ENCODE measurements at places on chromosomes 4 and X.

GRCh38 chr4:154927126-154927680, 146.1 kb downstream of the RBM46 start:
- no peak for DNase-seq

DNA sequence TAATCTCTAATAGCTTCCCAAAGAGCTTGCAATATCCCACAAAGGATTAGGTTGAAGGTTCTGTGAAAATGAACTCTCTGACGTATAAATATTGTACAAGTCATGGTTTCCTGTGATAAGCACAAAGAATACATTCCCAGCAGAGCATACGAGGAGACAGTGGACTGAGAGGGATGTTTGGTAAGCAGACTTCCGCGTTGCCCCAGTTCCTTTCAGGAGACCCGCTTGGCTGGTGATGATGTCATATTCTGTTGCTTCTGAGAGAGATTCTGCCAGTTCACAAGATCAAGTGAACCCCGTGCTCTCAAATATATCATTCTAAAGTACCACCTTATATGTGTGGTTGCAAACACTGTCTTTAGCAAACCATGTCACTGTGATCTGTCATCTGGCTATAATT, 323.9 kb upstream of the CASK start:
- no peak for DNase-seq

- no peak for DNase-seq
Observed at GRCh38 chr4:53886090-53886489, 178.3 kb downstream of the CHIC2 start.

- DNase-seq = no peak
Observed at GRCh38 chr4:27006646-27007045, 146.0 kb downstream of the STIM2 start.

DNA sequence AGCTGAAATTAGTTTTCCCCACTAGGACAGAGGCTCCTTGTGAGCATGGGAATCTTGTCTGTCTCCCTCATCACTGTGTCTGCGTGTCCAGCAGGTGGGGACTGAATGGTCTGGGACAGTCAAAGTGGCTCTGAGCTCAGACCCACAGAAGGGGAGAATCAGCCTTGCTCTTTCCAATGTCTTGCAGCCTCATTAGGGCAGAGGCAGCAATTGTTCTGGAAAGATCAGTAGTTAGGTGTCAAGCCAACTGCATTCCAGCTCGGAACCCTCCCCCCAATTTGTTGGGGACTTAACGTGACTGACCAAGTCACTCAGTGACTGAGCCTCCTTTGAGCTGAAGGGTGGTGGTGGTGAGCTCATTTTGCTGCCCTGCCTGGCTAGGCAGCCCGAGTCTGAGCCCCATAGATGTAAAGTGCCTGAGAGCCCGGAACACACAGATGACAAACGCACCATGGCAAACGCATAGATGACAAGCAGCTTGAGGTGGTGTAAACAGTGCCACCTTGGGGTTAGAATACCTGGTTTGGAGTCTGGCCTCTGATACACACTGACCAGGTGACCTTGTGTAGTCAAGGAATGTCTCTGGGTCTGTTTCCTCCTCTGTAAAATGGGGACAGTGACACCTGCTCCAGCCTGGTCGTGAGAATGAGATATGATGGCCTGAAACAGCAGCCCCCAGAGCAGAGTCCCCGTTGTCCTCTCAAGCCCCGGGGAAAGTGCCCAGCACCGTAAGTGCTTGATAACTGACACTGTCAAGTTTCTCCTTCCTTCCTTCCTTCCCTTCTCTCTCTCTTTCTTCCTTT, 2.7 kb upstream of the SORCS2 start:
- DNase-seq = no peak

GRCh38 chr4:124918559-124919122, 206.1 kb upstream of the ANKRD50 start:
- DNase-seq = no peak

DNA sequence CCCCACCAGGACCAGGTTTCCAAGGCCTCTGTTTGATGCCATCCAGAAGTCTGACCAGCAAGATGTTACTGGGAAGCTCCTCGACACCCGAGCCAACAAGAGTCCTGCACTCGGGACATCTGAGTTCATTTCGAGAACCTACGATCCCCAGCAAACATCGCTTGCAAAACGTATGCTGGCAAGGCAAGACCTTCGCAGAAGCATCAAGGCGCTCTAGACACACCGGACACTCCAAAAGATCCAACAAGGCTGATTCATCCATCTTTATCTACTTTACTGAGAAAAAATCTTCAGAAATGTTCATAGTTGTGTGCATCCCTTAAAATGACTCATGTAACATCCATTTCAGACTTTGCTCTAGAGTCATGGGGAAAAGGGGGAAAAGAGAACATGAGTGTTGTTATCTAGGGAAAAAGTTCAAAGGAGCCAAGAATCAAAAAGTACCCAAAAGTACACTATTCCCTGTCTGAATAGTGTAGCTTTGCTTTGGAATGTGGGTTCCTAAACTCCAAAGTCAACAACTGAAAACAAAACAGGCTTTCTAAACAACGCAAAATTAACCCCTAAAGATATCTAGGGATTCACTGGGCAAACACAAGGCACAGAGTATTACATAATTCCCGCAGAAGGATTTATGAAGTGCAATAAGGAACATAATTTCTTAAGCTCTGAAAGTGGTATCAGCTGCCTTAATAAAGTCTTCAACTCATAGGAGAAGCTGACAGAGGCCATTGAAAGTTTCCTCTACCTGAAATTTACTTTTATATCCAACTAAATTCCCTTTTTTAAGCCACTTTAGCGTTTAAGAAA, 1.6 kb downstream of the SH3RF1 start:
- peak; percentile 74 for DNase-seq

- DNase-seq = no peak
Observed at GRCh38 chrX:85870585-85870984, 176.8 kb downstream of the CHM start.

DNA sequence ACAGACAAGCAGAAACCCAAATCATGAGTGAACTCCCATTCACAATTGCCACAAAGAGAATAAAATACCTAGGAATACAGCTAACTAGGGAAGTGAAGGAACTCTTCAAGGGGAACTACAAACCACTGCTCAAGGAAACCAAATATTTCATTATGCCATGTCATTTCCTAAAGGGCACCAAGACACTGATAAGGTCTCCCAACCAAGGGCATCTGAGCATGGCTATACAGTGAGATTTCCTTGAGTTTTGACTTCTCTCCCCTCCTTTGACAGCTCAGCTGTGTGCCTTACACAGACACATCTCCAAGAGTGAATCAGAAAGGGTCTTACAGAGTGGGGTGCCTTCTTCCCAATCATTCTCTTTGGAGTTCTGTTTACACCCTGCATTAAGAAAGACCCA, 40.4 kb downstream of the PCDH7 start:
- no peak for DNase-seq

GRCh38 chr4:109126856-109127255, 175.6 kb downstream of the COL25A1 start:
- DNase-seq = no peak

GRCh38 chrX:108439426-108439942, at the start of gene COL4A5:
Gene COL4A5 (plus strand): TSS chrX:108439838. CDS start chrX:108440126, 288 bp downstream.
- DNase-seq = peak; percentile 83

GRCh38 chr4:180618396-180618795, 1624.8 kb upstream of the TENM3 start:
- no peak for DNase-seq

DNA sequence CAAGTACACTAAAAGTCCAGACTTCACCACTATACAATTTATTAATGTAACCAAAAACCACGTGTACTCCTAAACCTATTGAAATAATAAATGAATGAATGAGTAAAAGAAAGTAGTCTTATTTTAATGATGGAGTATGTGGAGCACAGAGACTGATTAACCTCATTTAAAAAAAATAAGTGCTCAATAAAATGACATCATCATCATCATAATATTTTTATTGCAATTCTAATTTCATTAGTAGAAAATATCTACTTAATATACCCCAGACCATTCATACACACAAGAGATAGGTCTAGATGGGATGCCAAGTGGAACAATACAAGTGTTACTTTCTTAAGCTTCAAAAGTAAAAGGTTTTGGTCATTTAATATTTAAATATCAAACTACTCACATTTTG, 133.1 kb downstream of the ASB9 start:
- DNase-seq = no peak

DNA sequence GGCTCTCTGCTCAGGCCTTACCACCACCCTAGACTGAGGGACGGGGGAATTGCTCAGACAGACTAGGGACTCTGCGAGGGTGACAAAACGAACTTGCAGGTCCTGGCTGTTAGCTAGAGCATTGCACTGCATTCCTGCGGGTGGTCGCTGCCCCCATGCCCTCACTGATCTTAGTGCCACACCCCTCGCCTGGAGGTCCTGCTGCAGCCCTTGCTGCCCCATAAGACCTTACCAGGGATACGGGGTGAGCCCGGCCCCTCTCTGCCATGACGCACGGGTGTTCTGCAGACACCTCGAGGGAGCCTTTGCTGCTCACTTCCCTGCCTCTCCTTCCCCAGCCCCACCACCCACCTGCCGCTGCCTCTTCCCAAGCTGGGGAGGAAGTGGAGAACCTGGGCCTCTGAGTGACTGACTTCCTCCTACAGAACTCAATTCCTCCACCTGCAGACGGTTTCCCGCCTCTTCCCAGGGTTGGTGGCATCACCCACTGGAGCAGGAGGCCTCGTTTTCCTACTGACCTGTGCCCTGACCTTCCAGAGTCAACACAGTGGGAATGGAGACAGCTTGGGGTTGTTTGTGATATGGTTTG, 19.8 kb upstream of the TBC1D14 start:
- no peak for DNase-seq

- DNase-seq = no peak
Observed at GRCh38 chrX:1536712-1537030, 314 bp downstream of the P2RY8 start.

DNA sequence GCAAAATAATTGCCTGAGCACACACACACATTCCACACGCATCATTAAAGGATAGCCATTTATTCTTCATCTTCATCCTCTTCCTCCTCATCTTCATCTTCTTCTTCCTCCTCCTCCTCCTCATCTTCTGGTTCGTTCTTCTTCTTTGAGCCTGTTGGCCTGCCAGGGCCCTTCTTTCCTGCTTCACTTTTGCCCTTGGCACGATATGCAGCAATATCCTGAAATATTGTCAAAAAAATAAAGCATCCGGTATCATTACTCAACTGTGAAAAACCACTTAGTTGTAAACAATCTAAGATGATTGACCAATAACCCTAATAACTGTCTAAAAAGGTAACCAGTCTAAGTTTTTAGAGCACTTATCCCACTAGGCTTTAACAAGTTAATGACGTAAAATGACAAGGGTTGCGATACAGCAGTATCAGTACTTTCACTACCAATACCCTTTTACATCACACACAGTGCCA, 2.1 kb downstream of the HMGB2 start:
- no peak for DNase-seq

- no peak for DNase-seq
Observed at GRCh38 chr4:4618847-4619246, 77.0 kb upstream of the STX18 start.

DNA sequence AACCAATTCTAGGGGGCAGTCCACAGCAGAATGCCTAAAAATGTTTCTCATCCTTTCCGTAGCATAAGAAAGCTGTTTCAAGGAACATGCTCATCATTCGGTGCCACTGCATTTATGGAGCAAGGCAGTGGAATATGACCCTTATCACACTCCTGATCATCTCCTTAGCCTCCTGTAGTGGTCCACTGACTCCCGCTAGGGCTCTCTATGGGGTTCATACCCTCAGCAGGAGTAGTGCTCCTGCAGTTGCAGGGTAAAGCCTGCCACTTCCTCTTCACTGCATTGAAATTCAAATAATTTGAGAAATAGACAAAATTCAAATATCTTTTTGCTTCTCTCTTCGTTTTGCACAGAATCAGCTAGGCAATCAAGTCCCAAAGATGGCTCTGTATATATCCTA, 107.0 kb downstream of the NDST3 start:
- no peak for DNase-seq

DNA sequence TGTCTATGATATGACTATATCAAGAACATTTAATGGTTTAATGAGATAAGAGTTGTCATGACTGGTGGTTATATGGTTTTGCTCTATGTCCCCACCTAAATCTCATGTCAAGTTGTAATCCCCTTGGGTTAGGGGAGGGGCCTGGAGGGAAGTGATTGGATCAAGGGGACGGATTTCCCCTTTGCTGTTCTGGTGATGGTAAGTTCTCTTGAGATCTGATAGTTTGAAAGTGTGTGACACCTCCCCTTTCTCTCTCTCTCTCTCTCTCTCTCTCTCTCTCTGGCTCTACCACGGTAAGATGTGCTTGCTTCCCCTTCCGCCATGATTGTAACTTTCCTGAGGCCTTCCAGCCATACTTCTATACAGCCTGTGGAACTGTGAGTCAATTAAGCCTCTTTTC, 803.4 kb downstream of the TRIML1 start:
- DNase-seq = no peak

DNA sequence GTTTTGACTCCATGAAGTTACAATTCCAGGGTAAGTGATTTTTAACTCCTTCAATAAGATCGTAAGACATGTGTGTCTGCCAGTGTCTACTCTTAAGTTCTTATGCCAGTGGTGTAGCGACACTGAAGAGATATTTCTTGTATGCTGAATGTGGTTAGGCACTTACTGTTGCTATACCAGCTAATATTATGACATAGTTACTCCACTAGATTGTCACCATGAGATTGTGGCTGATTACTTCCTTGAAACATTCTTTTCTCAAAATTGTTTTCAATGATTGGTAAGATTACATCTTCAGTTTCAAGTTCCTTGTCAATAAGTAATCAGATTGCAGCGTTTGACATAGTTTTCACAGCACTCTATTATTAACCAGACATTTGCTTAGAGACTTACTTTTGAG, 60.6 kb upstream of the PAGE5 start:
- no peak for DNase-seq

GRCh38 chrX:12446342-12447075, 308.2 kb downstream of the FRMPD4 start:
- no peak for DNase-seq

- DNase-seq = no peak
Observed at GRCh38 chr4:124266721-124267120, 445.8 kb downstream of the ANKRD50 start.
